ENCODE measurements at places on chromosomes 3 and 15. TPM values are rescaled to one million over a fixed set of nuclear protein-coding genes. Genes with fewer than 3 reads are reported as not detected.

- H3K4me3 ChIP-seq = no peak within 1 kb of the TSS
- H3K4me1 ChIP-seq = no peaks in the 10 kb centered on the region
- H3K36me3 ChIP-seq = no peaks in the 10 kb centered on the region
- DNase-seq = no peak
Observed at GRCh38 chr3:1092771-1093170, at the start of gene CNTN6. CNTN6 (plus strand) TSS chr3:1093024; CDS start chr3:1148009, 54,985 bp downstream.

DNA sequence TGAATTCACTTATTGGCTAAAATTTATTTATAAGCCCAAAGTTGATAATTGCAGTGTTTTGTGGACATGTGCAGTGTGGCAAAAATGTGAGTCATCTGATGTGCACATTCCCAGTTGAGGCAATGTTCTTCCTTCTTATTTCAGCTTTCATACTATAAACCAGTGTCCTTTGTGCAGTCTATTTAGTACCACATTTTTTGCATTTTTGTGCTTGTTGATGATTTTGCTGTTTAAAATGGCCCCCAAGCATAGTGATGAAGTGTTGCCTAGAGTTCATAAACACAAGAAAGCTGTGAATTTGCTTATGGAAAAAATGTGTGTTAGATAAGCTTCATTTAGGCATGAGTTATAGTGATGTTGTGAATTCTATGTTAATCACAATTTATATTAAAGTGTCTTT, 19.4 kb upstream of the IL20RB start:
- H3K27me3 ChIP-seq = no peaks in the 10 kb centered on the region
- H3K4me3 ChIP-seq = no peak overlapping the region
- H3K36me3 ChIP-seq = no peaks in the 10 kb centered on the region
- H3K27ac ChIP-seq = no peak overlapping the region
- no peak for DNase-seq

GRCh38 chr15:58015565-58015964, 49.9 kb downstream of the ALDH1A2 start:
- H3K27me3 ChIP-seq = no peaks in the 10 kb centered on the region
- no peaks in the 10 kb centered on the region for H3K4me1 ChIP-seq
- H3K36me3 ChIP-seq = no peaks in the 10 kb centered on the region
- no peak for DNase-seq

DNA sequence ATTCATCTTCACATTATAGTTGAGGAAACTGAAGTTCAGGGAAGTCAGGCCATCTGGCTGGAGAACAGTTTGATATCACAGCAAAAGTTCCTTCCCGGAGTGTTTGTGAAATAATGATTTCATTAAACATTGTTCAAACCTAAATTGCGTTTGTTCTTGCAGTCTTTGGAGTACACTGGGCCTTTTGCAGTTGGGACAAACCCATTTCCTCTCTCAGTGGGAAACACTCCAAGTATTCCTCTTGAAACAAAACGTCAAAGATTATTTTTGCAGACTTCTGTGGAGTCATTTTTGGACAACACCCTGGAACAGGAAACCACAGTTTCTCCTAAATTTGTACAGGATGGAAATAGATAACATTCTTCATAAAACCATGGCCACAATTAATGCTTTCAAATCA, 287.5 kb downstream of the PTPRG start:
- peaks cover 25% of the 10 kb centered on the region for H3K4me1 ChIP-seq
- no peak overlapping the region for H3K4me3 ChIP-seq
- no peak overlapping the region for H3K27ac ChIP-seq
- peak; percentile 29 for DNase-seq

GRCh38 chr3:106206613-106207012, 337.8 kb upstream of the CBLB start:
- H3K4me1 ChIP-seq = no peaks in the 10 kb centered on the region
- no peak overlapping the region for H3K4me3 ChIP-seq
- no peaks in the 10 kb centered on the region for H3K27me3 ChIP-seq

DNA sequence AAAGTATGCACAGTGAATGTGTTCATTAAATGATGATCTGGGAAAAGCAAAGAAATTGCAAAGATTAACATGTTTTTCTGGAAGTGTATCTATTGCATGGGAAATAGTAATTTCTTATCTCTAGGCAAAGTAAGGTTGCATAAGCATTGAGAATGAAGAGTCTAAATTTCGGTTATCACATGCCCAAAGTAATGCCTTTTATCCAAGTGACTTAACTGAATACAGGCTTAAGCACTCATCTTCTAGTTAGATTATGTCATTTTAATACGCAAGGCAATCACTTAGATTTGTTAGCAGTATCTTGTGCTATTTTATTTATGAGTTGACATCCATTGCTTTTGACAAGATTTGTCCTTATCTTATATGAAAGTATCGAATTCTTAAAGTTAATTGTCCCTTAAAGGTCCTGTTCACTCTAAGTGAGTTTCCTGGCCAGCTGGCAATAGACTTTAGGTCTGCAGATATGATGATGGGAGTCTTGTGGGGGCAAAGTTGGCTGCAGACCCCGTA, 100.5 kb downstream of the NAALADL2 start:
- H3K36me3 ChIP-seq = no peaks in the 10 kb centered on the region
- DNase-seq = no peak
- H3K4me3 ChIP-seq = no peak overlapping the region
- H3K27ac ChIP-seq = no peak overlapping the region
- H3K27me3 ChIP-seq = no peaks in the 10 kb centered on the region
- H3K4me1 ChIP-seq = no peaks in the 10 kb centered on the region

DNA sequence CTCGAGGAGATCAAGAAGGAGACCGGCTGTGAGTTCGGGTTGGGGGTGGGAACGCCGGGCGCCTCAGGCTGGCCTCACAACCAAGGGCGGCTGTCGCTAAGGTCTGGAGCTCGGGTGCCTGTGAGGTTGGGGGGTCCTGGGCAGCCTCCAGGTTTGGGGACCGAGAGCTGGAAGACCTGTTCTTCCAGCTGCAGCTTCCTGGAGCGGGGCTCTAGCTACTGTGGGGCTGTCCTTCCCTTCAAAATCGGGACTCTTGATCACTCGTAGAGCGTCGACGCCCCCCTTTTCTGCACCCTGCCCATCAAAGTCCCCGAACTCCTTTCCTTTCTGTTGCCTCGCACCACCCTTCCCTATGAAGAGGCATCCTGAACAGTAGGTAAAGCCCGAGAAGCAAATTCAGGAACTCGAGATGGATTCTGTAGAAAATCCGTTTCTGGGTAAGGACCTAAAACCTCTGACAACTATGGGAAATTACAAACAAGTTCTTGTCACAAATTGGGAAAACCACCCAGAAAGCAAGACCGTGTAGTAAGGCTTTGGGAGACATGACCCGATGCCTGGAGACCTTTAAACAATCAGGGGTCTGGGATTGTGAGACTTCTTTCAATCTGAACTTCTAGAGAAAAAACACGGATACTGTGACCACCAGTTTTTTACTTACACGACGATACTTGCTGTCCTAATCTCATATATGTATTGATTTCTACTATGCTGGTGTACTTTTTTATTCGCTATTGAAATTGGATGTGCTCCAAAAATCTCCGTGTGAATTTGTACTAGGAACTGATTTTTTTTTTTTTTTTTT, 556 bp downstream of the CHP1 start:
- H3K4me1 ChIP-seq = peaks cover 28% of the 10 kb centered on the region
- DNase-seq = no peak
- peak overlapping the region; percentile 99 for H3K27ac ChIP-seq
- H3K4me3 ChIP-seq = peak overlapping the region; percentile 67
- no peaks in the 10 kb centered on the region for H3K36me3 ChIP-seq

DNA sequence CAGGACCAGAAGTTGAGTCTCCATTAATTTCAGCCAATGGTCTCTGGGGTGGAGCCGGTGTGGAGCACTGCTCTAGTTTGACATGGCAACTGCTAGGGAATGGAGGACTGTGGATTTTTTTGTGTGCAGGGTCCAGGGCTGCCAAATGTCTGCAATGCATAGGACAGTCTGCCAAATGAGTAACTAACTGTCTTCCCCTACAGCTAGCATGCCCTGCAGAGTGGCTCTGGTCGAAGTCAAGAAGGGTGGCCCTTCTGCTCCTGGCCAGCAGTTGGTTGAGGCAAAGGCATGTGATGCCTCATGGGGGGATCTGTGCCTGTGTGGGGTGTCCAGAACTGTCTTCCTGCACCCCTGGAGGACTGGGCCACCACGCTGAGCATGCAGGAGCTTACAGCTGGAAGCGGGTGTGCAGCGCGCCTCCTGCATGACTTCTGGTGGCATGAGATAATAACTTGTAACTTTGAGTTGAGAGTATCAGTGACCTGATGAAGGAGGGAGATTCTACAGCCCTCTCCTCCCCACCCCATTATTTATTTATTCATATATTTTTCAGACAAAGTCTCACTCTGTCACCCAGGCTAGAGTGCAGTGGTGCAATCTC, 4.6 kb downstream of the TPRA1 start:
- no peaks in the 10 kb centered on the region for H3K36me3 ChIP-seq
- no peak overlapping the region for H3K27ac ChIP-seq
- no peaks in the 10 kb centered on the region for H3K27me3 ChIP-seq
- H3K4me1 ChIP-seq = peaks cover 44% of the 10 kb centered on the region

GRCh38 chr3:31841515-31841914, 139.5 kb downstream of the OSBPL10 start:
- H3K27ac ChIP-seq = no peak overlapping the region
- no peak for DNase-seq

DNA sequence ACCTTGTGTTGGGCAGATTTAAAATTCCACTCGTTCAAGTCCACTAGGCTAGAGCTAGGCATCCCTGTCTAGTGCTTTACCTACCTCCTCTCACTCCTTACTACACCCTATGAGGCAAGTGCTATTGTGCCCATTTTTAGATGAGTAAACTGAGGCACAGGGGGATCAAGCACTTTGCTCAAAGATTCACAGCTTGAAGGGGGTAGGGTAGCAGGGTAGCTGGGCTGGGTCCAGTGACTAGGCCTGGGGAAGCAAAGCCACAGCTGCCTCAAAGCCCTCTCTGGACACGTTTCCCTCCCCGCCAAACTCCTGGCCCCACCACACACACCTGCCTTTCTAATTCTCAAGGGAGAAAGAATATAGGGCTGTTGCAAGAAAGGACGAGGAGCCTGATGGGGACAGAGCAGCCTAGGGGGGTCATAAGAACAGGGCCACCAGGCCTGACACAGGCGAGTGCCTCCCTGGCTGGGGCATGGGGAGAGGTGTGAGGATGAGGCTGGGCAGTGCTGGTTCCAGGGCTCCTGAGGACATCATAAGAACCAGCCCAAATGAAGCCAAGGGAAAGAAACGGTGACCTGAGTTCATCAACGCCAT, 34.8 kb upstream of the SFMBT1 start:
- H3K27me3 ChIP-seq = no peaks in the 10 kb centered on the region
- no peaks in the 10 kb centered on the region for H3K36me3 ChIP-seq

- peaks cover 17% of the 10 kb centered on the region for H3K36me3 ChIP-seq
- DNase-seq = no peak
- H3K4me1 ChIP-seq = peaks cover 9% of the 10 kb centered on the region
- no peak overlapping the region for H3K27ac ChIP-seq
- no peaks in the 10 kb centered on the region for H3K27me3 ChIP-seq
- H3K4me3 ChIP-seq = no peak overlapping the region
Observed at GRCh38 chr3:53823956-53824657, 22.1 kb downstream of the CHDH start.

DNA sequence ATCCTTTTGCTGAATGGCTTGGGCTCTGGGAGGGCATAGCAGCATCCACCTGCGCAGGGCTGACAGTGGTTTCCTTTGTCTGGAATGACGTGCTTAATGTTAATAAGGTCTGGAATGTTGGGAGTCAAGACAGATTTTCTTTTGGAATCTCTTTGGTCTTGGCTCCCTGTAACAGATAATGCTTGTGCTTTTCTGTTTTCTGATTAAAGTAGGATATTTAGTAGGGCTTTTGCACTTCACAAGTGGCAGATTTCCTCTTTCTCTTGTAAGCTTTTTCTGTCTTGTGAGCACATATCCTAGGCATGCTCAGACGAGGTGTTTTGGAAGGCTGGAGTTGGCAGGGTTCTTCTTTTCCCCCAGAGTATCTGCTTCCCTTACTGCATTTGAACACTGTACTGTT, 189.6 kb downstream of the GHSR start:
- H3K27me3 ChIP-seq = no peaks in the 10 kb centered on the region
- peaks cover 32% of the 10 kb centered on the region for H3K4me1 ChIP-seq
- no peak for DNase-seq
- H3K36me3 ChIP-seq = peaks cover 5% of the 10 kb centered on the region
- H3K4me3 ChIP-seq = no peak overlapping the region

- H3K36me3 ChIP-seq = no peaks in the 10 kb centered on the region
- no peak overlapping the region for H3K27ac ChIP-seq
- peaks cover 10% of the 10 kb centered on the region for H3K4me1 ChIP-seq
- H3K27me3 ChIP-seq = no peaks in the 10 kb centered on the region
- H3K4me3 ChIP-seq = no peak overlapping the region
- no peak for DNase-seq
Observed at GRCh38 chr15:63978511-63979261, 67.6 kb downstream of the DAPK2 start.

DNA sequence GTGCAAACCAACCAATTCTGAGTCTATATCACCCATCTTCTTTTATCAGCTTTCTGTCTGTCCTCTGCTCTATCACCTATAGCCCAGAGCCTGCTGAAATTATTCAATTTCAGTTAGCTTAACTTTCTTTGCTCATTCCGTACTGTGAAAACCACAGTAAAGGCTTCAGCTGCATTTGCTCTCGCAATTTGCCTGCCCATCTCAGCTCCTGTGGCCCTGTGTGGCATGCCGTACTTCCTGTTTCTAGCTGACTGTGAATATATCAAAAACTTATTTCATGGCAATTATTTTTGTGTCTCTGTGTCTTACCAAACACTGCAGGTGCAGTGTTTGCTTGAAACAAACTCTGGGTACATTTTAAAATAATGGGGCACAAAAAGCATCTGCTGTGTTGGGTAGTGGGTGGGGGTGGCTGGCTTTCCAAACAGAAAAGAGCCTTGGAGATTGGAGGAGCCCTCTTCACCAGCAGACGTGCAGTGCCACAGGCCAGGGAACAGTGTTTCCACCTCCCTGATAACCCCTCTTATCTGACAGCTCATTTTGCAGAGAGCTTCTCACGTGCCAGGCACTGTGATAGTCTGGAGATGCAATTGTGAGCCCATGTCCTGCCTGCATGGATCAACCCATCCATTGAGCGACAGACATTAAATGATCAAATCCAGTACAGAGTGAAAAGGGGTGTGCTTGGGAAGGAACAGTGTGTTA, 45.2 kb downstream of the GASK1A start:
- no peak overlapping the region for H3K27ac ChIP-seq
- no peaks in the 10 kb centered on the region for H3K4me1 ChIP-seq

DNA sequence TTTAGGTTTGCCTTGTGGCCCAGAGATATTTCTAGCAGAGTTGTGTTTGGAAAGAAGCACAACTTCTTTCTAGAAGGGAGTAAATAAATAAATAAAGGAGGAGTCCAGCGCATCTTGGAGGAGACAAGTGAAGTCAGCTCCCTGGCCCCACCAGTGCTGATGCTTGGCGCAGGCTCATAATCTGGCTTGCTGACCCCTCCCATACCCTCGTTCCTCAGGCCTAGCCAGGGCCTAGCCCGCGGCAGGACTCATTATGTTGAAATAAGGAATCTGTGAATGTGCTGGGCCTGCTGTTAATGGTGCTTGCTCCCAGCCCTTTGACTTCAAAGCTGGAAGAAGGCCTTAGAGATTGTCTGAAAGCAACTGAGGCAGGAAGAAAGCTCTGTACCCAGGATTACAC, 3.1 kb downstream of the ZNF710 start:
- no peak overlapping the region for H3K4me3 ChIP-seq
- no peaks in the 10 kb centered on the region for H3K27me3 ChIP-seq
- DNase-seq = no peak
- H3K4me1 ChIP-seq = peaks cover 71% of the 10 kb centered on the region

Gene MESP1
- 2.1 TPM for total RNA-seq

Gene HRG
- total RNA-seq = not detected

Gene CFAP92
- not detected for total RNA-seq

Gene THOC7
- 26.0 TPM for total RNA-seq

Gene KCNMB3
- total RNA-seq = 6.5 TPM

All from body of pancreas (tissue), 4 donors.